ENCODE measurements at places on chromosomes 13 and 19. TPM values are rescaled to one million over a fixed set of nuclear protein-coding genes. Genes with fewer than 3 reads are reported as not detected.

- DNase-seq: no peak
Measured at GRCh38 chr13:75620020-75620419, 16.1 kb upstream of the LMO7 start.

- no peak for DNase-seq
Measured at GRCh38 chr13:50511877-50512341, 331.6 kb downstream of the DLEU7 start.

DNA sequence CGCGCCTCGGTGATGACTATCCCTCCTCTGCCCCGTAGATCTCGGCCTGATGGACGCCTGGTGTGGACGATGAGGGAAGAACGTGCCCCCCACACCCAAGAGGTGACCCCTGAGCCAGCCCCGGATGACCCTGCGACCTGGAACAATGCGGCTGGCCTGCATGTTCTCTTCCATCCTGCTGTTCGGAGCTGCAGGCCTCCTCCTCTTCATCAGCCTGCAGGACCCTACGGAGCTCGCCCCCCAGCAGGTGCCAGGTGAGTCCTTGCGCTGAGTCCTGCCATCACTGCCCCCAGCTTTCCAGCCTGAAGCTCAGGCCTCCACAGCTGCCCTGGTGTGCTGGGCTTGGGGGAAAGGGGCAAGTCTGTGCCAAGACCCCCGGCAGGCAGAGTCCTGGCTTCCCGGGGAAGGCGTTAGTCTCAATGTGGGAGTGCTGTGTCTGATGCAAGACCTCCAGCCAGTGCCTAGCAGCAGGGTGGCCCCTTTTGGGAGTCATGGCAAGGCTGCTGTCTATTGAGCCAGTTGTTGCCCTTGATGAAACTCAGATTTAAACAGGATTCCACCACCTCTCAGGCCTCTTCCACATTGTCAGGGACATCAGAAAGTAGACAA, 67.5 kb downstream of the CHST8 start:
- DNase-seq: no peak

DNA sequence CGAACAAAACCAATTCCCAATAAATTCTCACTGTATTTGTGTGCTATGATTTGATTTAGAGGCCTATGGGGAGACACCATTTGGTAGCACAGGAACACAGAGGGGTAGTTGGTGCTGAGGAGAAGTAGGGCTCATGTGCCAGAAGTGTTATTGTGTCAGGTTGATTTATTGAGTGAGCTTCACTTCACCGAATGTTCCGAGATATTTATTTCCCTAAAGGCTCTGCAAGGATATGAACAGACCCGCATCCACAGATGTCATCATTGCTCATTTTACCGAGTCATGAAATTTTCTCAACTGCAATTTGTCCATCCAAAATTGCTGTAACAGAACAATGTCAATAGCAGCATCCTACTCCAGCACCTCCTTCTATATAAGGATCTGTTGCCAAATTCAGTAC, 69.5 kb downstream of the DACH1 start:
- peak; percentile 22 for DNase-seq

GRCh38 chr19:31110336-31110735, 238.9 kb downstream of the TSHZ3 start:
- peak; percentile 27 for DNase-seq

- no peak for DNase-seq
Measured at GRCh38 chr19:33674626-33675367, 53.0 kb downstream of the CHST8 start.

DNA sequence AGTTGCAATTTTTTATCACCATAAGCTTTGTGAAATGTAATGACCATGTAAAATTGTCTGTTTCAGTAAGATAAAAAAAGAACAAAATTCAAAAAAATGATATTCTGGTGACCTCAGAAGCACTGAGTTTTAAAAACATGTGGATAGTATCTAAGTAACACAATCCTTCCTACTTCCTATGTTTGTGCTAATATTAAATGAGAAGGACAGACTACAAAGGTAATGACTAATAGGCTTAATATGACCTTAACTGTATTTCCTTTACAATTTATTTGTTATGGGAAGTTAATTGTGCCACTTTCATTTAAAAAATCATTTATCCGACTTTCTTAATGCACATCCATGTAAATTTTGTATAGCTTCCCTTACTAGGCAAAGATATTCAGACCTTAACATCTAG, 1030.4 kb upstream of the ATXN8OS start:
- no peak for DNase-seq

- no peak for DNase-seq
Measured at GRCh38 chr13:105142556-105142955, 1392.9 kb downstream of the EFNB2 start.

GRCh38 chr19:33090179-33090578, 9.2 kb downstream of the GPATCH1 start:
- DNase-seq: no peak

GRCh38 chr13:24226762-24227161, 66.2 kb downstream of the SPATA13 start:
- no peak for DNase-seq

GRCh38 chr19:55273978-55274707, 5.8 kb downstream of the HSPBP1 start:
- DNase-seq: no peak

- peak; percentile 59 for DNase-seq
Measured at GRCh38 chr19:47609906-47610894, 1.3 kb downstream of the BICRA start.

DNA sequence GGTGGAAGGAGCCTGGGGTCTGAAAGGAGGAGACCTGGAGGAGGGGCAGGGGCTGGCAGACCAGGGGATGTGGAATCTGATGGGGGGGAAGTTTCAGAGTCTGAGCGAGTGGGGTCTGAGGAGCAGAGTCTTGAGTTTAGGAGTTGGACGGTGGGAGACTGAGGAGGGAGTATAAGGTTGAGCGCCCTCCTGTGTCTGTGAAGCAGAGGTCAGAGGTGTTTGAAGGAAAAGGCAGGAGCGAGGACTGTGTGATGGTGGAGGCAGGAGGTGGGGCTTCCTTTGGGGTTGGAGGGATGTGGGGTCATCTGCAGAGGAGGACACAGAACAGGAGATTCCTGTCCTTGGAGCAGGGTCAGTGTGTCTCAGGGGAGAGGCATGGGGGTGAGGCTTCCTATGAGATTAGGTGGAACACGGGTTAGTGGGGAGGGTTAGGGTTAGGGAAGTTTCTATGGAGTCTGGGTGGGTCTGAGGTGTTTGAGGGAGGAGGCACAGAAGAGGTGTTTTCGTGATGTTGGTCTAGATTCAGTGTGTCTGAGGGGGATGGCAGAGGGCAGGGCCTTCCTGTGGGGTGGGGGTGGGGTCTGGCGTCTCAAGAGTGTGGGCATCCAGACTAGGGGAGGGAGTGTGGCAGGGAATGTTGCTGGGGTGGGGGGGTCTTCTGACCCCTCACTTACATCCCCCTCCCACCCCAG, 8.3 kb downstream of the RYR1 start:
- DNase-seq: no peak

GRCh38 chr13:93797463-93797862, 570.9 kb downstream of the GPC6 start:
- DNase-seq: no peak

- no peak for DNase-seq
Measured at GRCh38 chr13:32162395-32163005, 130.9 kb downstream of the FRY start.

DNA sequence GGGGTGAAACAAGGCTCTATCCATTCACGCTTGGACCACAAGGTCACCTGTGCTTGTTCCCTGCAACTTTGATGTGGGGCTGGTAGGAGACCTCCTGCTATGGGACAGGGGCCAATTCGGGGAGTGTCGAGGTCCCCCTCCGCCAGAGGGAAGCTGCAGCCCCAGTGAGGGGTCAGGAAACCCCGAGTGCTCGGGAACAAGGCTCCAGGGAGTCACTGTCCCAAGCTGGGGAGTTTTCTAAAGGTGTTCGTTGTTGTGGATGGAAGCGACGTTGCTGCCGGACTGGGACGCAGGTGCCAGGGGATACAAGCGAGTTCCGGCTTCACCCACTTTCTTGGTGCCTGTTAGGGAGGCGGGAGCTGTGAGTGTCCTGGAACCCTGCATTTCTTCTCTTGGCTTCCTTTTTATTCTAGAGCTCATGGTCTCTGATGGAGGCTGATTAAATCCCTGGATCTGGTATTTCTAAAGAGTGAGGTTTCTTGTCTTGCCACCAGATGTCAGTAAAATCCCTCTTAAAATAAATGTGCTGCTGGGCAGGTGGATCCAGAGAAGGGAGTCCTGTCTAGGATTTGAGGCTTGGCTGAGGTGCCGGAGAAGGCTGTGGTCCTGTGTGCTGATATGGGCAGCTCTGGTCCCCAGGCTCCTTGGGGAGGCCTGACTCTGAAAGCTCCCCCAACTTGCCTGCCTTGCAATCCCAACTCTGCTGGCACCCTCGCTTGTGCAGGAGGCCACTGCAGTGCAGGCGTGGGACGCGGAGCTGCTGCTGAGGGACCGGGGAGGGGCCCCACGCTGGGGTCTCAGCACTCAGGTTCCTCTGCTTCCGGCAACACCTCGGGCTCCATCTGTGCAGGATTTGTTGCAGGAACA, 153.9 kb downstream of the TEX29 start:
- DNase-seq: peak; percentile 67

DNA sequence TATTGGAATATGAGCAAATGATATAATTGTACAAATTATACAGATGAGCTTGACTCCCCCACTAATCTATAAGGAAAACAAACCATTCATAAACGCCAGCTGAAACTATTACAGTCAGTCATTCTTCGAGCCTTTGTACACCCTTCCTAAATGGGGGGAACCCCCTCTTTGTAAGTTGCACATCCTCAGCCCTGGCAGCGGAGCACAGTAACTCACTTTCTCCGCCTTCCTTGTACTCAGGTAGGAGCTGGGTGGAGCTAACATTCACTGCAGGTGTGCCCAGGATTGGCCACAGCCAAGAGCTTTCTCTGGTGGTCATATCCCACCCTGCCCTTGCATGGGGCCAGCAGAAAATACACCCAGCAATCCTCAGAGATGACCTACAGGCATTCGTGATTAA, 28.6 kb downstream of the PIN1 start:
- no peak for DNase-seq

DNA sequence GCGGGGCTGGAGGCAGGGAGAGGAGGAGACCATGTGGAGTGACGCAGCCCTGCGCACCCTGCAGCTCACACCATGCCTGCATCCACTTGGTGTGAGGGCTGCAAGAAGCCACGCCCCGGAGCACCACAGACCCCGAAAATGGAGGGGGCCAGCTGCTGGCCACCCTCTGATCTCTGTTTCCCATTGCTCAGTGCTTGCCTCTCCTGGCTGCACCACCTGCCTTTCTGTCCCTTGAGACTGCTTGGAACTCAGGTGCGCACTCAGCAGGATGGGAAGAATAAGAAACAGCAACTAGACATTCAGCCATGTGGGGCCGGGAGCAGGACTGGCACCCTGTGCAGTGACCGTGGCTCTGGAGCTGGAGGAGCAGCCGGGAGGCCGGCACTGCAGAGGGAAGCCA, 64.0 kb downstream of the ANKRD10 start:
- DNase-seq: no peak

DNA sequence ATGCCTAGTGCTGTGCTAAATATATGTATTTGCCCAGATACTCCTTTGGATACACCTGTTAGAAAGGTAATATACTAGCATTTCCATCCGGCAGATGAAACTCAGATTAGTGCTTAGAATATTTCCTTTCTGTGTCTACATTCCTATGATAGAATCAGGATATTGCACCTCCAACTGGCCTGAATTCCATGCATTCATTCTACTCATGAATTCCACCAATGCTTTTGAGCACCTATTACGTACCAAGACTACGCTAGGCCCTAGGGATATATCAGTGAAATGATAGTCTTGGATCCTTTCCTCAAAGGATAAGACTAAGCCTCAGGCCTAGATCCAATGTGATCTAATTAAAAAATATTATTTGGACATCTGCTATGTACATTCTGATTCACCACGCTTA, 223.8 kb upstream of the SERP2 start:
- no peak for DNase-seq

DNA sequence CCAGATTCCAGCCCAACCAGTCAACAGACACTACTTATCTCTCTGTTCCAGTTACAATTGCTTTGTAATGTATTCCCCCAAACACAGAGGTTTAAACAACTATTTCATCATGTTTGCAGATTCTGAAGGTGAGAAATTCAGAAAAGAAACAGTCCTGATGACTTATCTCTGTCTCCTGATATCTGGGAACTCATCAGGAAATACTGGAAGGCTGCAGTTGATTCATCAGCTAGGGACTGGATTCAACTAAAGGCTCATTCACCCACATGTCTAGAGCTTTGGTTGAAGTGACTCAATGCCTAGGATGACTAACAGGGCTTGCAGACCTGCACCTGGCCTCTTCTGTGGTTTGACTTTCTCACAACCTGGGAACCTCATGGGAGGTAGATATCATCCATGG, 56.6 kb upstream of the GPC6 start:
- DNase-seq: no peak

- peak; percentile 83 for DNase-seq
Measured at GRCh38 chr13:67148161-67148571, 82.0 kb downstream of the PCDH9 start.

DNA sequence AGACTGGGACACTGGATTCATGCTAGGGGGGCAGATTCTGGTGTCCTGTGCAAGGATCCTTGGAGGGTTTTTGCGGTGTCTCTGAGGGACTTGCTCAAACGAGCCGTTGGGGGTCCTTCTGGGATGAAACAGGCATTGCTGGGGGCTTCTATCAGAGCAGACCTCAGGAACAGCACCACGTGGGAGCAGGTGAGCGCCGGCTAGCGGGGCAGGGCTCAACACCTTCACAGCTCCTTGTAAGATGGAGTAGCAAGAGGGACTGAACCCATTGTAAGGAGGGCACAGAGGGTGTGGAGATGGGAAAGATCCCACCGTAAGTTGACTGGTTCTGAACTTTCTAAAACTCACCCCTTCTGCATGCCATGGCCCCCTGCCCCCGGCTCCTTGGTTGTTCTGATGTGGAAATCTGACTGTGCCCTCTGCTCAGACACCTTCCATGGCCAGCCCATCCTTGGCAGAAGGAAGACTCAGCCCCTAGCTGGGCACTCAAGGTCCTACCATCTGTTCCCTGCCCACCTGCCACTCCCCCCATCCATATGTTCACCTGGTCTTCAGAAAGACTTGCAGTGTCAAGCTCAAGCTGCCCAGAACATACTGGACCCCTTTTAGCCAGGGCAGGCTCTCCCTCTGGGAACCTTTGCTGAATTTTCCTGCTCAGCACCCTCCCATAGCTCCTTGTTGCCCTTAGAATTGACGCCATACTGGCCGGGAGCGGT, 1.2 kb downstream of the SLC27A1 start:
- DNase-seq: no peak

- no peak for DNase-seq
Measured at GRCh38 chr13:43240278-43240677, 216.9 kb downstream of the DNAJC15 start.

- DNase-seq: no peak
Measured at GRCh38 chr19:2557093-2557440, 81.1 kb downstream of the GADD45B start.

- DNase-seq: no peak
Measured at GRCh38 chr19:15874821-15875474, 22.9 kb downstream of the CYP4F2 start.

- DNase-seq: no peak
Measured at GRCh38 chr13:58134012-58134411, 502.5 kb downstream of the PCDH17 start.

GRCh38 chr13:44648392-44649103, 72.4 kb upstream of the TSC22D1 start:
- no peak for DNase-seq

STOML3 gene
- total RNA-seq: 0.04 TPM

TEX29 gene
- 0.22 TPM for total RNA-seq

IL11 gene
- total RNA-seq: 0.31 TPM

NFKBIB gene
- total RNA-seq: 8.3 TPM

ZGLP1 gene
- total RNA-seq: 4.4 TPM

ZNF324B gene
- 5.7 TPM for total RNA-seq

CLEC17A gene
- not detected for total RNA-seq

ZSCAN18 gene
- 68.8 TPM for total RNA-seq

HCST gene
- 4.0 TPM for total RNA-seq

PRDX2 gene
- 191 TPM for total RNA-seq

Data from muscle of leg (tissue), 16 donors.